Activated CD4-positive, alpha-beta T cell treated with anti-CD3 and anti-CD28 coated beads, Interleukin-2, amount 50 U/mL, for 48 hours (primary cell): ENCODE measurements at places on chromosomes 16 and 17.

GRCh38 chr16:70433458-70434103 is 5.3 kb downstream of the ST3GAL2 start:
- no peak for DNase-seq

DNA sequence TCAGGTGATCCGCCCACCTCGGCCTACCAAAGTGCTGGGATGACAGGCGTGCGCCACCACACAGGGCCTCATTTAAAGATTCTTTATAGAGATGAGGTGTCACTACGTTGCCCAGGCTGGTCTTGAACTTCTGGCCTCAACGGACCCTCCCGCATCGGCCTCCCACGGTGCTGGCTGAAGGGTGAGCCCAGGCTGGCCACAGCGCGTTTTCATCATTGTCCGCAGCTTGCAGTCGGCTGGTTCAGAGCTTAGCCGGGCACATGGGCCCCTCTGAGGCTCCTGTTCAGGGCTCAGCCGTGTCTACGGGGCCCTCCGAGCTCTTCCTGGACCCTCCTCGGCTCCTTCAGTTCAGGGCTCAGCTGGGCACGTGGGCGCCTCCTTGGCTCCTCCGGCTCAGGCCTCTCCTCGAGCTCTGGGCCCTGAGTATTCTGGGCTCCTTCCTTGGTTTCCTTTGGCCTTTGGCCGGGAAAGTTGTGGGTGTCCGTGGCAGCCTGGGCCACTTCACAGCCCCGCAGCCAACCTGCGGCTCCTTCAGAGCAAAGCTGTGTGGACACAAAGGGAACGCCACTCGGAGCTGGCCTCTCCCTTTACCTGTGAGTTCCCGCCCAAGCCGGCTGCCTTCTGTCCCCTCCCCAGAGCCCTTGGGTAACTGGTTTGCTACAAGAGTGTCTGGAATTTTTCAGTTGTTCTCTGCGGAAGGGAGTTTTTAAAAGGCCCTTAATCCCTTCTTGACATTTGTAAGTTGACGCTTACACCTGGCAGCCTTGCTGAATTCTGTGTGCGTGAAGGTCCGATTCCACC is 1.2 kb upstream of the MSLN start:
- DNase-seq, result no peak

DNA sequence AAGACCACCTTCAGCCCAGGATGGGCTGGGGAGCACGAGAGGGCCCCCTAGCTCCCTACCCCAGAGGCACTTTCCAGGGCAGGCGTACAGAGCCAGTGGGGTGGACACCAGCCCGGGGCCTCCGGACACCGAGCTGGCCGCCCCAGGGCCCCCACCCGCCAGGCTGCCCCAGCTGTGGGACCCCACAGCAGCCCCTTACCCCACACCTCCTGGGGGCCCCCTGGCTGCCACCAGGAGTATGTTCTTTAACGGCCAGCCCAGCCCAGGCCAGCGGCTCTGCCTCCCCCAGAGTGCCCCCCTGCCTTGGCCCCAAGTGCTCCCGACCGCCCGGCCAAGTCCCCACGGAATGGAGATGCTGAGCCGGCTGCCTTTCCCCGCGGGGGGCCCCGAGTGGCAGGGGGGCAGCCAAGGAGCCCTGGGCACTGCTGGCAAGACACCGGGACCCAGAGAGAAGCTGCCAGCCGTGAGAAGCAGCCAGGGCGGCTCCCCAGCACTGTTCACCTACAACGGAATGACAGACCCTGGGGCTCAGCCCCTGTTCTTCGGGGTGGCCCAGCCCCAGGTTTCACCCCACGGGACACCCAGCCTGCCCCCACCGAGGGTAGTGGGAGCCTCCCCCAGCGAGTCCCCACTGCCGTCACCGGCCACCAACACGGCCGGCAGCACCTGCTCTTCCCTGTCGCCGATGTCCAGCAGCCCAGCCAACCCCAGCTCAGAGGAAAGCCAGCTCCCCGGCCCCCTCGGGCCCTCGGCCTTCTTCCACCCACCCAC is 24.3 kb upstream of the ZFPM1 start:
- DNase-seq, result no peak

DNA sequence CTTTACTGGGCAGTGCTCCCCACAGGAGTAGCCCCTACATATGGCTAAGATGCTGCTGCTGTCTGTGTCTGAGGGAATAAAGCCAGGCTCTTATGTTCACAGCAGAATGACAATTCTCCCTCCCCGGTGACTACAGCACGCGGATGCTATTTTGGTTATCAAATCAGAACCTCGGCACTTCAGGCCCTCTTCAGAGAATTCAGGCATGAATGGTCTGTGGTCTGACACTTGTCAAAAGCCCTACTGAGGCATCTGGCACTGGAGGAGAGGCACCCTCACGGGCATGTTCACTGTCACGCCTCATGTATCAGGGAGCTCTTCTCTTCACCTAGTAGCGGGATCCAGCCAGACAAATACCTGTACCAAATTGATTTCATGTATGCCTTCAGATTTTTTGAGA is 30.4 kb downstream of the KIAA0513 start:
- DNase-seq, result no peak

DNA sequence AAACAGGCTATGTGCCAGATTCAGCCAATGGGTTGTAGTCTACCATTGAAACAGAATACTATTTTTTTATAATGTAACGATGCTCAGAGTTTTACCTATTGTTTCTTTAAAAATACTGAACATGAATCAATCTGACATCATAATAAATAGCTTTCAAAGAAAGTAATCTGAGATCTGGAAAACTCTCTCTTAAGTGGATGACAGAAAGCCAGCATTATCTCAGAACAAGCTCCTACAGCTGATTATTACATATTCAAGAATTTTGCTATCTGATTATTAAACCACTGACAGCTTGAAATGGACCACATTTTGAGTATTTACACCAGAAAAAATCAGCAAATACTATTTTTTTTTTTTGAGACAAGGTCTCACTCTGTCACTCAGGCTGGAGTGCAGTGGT is 484.2 kb upstream of the SOX9 start:
- DNase-seq, result no peak

DNA sequence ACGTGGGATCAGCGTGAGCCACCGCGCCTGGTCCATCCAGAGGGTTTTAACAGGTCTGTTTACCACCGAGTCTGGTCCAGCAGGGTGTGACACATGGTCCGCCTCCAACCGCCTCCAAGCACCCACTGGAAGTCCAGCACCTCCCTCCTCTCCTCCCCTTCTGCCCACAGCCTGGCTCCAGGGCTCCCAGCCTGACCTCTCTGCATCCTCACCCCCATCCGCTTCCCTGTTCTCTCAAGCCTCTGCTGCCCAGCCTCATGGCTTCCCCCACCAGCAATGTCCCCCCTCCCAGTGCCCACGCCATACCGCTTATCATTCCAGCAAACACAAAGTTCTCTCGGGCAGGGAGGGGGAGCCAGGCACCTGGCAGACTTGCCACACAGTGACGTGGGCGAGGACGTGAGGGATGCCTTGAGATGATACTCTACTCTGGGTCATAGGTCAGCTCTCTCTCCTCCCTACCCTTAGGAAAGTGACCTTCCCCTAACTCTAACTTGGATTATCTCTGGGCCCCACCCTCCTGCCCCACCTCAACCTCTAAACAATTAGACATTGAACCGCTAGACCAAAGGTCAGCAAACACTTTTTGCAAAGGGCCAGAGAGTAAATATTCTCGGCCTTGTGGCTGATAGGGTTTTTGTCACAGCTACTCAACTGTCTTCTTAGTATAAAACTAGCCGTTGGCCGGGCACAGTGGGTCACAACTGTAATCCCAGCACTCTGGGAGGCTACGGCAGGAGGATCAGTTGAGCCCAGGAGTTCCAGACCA is 23.1 kb downstream of the CDC42EP4 start:
- no peak for DNase-seq

DNA sequence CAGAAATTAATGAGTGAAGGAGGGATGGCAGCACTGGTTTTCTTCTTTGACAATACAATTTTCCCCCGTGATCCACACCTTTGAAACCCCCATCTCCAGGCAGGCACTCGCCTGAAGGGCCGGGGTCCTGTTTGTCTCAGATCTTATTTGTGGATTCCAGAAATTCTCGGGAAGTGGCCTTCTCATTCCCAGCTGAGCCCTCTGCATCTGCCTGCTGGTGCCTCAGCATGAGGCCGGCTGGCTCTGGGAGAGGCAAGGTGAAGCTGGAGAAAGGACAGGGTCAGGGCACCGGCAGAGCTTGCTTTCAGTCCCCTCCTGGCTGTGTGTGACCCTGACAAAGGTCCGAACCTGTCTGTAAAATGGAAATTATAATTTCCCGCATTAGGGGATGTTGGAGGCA is 35.8 kb upstream of the C1QL1 start:
- no peak for DNase-seq

DNA sequence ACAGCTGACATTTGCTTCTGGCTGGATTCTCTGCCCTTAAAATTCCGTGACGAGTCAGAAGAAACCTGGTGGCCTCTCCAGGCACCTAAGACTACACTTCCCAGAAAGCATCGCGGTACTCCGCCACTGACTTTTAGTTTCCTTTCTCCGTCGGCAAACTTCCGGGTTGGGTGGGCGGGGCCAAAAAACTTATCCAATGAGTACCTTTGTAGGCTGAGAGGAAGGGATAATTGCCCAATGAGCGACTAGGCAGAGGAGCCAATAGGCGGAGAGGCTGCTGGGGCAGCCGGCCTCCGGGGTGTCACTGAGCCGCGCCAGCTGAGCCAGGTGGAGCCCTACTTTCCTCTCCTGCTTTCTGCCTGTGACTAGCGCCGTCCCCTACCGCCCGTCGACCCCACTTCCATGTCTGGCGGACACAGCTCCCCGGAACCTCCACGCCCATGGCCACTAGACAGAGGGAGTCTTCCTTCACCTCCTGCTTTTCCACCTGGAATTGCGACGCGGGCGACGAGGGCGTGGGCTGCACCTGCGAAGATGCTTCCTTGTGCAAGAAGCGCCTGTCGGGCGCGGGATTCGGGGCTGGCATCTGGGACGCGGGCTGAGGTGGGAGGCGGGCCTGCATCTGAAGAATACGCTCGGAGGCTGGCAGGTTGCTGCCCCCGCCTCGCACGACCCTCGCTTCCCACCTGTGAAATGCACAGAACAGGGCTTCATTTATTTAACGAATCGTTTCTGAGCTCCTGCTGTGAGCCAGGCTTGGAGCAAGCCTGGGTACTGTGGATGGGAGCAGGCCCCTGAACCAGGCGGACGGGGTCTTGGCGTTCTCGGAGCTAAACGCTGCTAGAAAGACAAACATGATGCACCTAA is 16.5 kb upstream of the ARHGAP17 start:
- DNase-seq, result peak; percentile 83

DNA sequence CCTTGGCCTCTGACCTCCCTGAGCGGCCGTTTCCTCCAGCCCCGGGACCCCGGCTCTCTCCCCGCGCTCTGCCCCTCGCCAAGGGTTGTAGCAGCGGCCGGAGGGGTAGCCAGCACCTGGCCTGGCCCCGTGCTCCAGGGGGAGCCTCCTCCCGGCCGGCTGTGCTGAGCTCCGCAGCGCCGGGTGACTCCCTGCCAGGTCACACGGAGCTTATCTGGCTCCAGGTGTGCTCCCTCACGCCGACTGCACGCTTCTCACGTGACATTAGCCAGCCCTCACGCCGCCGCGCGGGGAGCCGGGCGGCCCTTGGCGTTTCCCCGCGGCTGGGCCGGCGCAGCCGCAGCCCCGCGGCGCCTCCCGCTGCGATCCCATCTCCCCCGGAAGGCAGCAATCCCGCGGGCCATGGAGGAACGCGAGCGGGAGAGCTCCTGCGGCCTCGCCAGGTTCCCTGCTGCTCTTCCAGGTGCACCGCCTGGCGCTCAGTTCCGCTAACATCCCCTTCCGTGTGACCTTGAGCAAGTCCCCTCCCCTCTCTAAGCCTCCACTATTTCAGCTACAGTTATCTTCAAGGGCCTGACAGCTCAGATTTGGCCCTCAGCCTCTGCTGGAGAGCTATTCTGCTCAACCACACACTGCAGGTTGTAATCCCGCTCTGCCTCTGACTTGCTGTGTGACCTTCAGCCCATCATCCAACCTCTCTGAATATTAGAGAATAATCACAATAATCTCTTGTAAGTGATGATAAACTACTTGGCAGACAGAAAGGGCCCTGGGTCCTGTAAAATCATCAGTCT is 3.4 kb downstream of the MYO18A start:
- DNase-seq, result peak; percentile 65

DNA sequence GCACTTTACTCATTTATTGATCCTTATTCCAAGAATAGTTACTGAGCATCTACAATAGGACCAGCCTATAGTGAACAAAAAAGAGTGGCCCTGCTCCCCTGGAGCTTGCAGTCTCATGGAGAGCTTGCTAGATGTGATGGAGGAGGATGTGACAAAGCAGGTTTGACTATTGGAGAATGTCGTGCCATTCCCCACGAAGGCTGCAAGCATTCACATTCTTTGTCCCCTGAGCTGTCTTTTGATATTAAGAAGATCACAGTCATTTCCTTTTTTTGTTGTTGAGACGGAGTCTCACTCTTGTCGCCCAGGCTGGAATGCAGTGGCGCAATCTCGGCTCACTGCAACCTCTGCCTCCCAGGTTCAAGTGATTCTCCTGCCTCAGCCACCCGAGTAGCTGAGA is 115.0 kb upstream of the ADAMTS18 start:
- no peak for DNase-seq

- no peak for DNase-seq
These were observed 90.0 kb downstream of the ELAC2 start for GRCh38 chr17:12927541-12928425.

- no peak for DNase-seq
These were observed 4.4 kb downstream of the PITPNM3 start for GRCh38 chr17:6551869-6552531.

DNA sequence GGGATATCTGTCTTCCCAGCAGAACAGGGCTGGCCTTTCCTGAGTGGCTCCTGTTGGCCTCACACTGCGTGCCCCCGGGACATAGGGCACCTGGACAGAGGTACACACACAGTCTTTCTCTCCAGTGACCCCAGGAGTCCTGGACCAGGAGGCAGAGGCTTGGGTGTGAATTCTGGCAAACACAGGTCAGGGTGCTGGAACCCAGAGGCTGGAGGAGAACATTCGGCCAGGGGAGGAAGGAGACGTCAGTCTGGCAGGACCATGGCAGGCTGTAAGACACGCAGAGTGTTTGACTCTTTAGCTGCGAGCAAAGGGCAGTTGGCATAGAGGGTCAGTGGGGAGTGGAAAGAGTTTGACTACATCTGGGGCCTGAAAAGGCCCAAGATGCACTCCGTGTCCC is 4.1 kb upstream of the TVP23A start:
- no peak for DNase-seq

DNA sequence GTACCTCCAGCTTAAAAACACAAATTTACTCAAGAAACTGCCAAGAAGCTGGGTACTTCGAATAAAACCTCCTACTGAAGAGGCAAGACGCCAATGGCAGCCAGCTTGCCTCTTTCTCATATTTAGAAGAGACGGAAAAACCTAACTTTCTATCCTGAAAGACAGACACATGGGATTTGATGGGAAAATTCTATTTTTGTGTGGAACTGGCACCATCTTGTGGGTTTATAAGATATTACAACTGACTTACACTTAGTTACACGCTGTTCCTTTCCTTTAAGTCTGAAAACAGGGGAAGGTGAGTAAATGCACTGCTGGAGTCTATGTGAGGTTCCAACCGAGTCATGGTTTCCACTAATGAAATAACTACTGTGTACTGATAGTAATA is 10.3 kb downstream of the ZNF18 start:
- DNase-seq, result no peak

- DNase-seq, result no peak
These were observed 260.0 kb downstream of the PHKB start for GRCh38 chr16:47721006-47721637.

GRCh38 chr16:66425651-66426050 is 1.4 kb upstream of the BEAN1 start:
- DNase-seq, result no peak

GRCh38 chr16:27547134-27547533 is 2.6 kb downstream of the GTF3C1 start:
- no peak for DNase-seq

- DNase-seq, result peak; percentile 41
These were observed 1.2 kb downstream of the GRB2 start for GRCh38 chr17:75404223-75404730.
